ENCODE measurements at places on chromosomes 4 and X.

GRCh38 chrX:148049441-148049840 is 68.3 kb downstream of the FMR1NB start:
- DNase-seq: no peak

GRCh38 chr4:21954916-21955315 is 6.3 kb upstream of the KCNIP4 start:
- DNase-seq: no peak

GRCh38 chrX:134764202-134764785 is 106.0 kb upstream of the PLAC1 start:
- DNase-seq: no peak

- DNase-seq: no peak
Measured at GRCh38 chrX:50161127-50161526, 39.7 kb downstream of the AKAP4 start.

DNA sequence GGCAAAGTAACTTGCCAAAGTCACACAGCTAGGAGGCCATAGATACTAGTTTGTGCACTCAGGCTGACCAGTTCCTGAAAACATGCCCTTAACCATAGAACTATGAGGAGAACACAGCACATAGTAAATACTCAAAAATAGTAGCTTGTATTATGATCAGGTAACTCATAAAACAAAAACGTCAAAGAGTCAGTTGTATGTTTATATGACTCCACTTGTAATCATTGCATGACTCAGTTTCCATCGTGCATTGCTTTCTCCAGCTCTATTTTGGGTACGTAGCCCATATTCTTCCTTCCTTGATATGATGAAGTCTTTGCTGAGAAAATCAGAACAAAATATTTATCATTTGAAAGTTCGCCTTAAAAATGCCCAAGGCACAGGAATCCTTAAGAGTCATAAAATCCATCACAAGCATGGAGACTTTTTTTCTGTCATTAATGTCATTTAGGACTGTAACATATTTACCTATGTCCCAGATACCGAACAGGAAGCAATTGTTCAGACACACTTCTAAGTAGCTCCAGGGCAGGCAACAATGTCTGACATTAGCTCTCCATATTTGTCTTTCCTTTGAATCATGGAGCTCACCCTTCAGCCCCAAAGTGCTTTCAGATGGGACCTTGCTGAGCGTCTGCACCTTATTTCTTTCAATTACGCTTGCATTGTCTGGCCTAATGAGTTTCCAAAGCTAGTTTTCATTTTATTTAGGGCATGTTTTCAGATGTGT is 11.2 kb upstream of the MID1 start:
- no peak for DNase-seq

DNA sequence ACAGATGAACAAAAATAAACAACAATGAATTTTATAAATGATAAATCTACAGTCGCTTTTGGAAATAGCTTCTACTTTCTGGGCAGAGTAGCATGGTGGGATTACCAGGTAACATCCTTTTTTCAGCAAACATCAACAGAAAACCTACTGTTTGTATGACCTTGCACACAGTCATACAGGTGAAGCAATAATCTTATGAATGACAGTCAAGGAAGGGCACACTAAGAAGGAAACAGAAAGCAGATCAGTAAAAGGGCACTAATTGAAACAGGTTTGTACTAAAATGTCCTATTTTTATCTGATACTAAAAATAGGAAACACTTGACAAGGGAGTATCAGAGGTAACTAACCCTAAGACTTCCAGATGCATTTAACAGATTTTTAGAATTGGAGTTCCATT is 108.9 kb downstream of the DLG3 start:
- no peak for DNase-seq

DNA sequence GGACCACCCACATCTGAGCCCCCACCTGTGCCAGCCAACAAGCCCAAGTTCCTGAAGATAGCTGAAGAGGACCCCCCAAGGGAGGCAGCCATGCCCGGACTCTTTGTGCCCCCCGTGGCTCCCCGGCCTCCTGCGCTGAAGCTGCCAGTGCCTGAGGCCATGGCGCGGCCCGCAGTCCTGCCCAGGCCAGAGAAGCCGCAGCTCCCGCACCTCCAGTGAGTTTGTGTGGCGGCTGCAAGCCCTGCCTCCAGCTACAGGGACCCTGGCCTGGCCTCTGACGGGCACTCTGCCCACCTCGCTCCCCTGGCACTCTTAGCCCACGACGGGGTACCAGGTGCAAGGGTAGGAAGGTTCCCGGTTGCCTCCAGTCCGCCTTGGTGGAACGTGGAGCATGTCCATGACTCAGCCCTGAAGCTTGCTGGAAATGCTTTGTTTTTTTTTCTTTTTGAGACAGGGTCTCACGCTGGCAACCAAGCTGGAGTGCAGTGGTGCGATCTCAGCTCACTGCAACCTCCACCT is 13.7 kb upstream of the ADD1 start:
- DNase-seq: no peak

DNA sequence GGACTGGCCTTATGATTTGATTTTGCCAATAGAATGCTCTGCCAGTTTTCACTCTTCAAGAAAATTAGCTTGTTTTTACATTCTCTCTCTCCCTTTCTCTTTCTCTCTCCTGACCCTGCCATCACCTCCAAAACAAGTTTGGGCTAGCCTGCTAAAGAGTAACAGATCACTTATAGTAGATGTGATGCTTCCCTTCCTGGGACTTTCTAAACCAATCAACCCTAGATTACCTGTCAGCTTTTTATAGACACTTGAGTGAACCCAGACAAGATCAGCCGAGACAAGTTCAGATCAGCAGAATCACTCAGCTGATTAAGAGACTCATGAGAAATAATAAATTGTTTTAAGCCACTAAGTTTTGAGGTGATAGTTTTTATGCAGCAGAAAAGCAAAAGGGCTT is 521.2 kb downstream of the ANKRD50 start:
- no peak for DNase-seq

DNA sequence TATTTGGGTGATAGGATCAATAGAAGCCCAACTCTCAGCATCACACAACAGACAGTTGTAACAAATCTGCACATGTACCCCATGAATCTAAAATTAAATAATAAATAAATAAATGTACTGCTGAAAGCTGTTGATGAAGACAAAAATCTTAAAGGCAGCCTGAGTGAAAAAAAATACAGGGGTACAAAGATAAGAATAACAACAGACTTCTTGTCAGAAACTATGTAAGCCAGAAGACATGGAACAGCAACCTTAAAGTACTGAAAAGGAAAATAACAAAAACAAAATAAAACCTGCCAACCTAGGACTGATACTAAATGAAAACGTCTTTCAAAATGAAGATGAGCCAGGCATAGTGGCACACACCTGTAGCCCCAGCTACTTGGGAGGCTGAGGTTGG is 25.0 kb upstream of the PDLIM5 start:
- no peak for DNase-seq

DNA sequence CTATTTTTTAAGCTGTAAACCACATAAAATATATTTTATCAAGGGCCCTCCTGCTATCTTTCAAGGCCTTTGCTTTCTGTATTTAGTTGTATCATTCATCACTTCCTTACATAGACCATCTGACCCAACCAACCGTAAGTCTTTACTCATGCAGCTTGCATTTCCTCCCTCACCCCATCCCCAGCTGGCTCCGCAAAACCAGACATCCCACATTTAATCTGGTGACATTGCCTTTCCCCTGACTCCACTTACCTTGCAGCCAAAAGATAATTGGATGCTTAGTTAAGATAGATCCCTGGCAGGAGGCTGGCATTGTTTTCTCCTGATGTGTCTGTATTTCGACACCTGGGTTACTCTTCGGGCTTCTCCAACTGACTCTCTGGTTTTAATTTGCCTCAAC is 183.7 kb upstream of the LDB2 start:
- DNase-seq: no peak

GRCh38 chr4:166198516-166199310 is 325.7 kb downstream of the TLL1 start:
- no peak for DNase-seq

GRCh38 chrX:131907488-131908314 is 115.4 kb upstream of the STK26 start:
- DNase-seq: no peak

GRCh38 chr4:121771869-121772268 is 6.9 kb upstream of the SMIM43 start:
- DNase-seq: no peak

DNA sequence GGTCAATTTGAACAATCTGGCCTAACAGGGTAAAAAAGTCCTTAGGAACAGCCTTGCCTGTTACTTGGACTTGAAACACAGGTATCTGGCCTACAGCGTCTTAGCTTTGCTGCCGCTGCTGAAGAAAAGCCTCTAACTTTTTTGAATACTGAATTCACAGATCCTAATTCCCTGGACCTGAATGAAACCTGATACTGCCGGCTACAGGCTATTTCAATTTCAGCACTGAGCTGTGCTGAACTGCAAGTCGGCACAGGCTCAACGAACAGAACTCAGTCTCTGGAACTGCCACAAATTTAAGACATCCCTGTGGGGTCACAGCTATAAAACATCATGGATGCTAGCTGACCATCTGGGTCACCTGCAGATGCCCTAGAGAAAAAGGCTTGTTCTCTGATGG is 7.2 kb downstream of the NR0B1 start:
- DNase-seq: no peak

GRCh38 chr4:3376266-3376665 is 65.5 kb upstream of the HGFAC start:
- DNase-seq: no peak

- DNase-seq: no peak
Measured at GRCh38 chr4:162457071-162457865, 293.5 kb upstream of the FSTL5 start.

DNA sequence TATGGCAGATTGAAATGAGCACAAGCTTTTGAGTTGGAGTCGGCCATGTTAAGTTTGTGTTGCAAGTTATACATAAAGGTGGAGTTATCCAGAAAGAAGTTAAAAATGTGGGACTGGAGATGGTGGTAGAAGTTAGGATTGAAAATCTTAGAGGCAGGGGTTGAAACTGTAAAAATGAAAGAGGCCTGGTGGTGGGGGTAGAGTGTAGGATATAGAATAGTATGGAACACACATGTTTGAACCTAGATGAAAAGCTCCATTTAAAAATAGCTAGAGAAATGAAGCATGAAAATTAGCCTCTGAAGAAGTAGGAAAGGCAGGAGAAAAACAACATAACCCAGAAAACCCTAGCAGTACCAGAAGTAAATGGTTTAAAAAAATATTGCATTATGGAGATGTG is 131.8 kb upstream of the ENPEP start:
- no peak for DNase-seq

DNA sequence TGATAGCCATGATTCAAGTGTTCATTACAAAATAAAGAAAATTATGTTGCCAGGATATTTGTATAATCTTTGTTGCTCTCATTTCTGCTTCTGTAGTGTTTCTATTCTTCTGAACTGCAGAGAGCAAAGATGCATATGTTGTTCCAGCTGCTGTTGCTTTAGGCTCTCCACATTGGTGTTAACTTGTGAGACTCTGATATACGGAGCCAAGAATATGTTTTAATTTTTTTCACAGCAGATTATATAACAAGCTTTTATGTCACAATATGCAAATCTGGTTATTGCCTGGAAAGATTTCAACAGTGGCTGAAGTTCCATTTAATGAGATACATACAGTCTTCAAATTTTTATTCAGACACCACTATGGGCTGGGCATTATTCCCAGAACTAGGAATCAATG is 655.0 kb downstream of the GRXCR1 start:
- no peak for DNase-seq

DNA sequence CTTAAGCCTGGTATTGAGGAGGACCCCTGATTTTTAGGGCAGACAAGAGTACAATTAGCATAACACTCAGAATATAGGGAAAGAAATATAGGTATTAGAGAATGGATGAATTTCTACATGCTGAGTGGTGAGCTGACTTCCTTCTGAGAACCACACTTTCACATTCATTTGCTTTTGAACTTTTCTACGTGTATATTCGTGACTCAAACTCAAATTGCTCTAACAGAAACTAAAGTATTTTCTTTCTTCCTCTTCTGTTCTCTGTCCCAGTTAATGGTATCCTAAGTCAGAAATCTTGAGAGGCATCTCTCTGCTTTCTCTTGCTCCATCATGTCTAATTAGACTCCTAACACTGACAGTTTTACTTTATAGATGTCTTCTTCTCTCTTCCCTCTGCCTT is 103.2 kb upstream of the CITED1 start:
- DNase-seq: no peak

- DNase-seq: no peak
Measured at GRCh38 chr4:101102114-101102742, 245.1 kb downstream of the PPP3CA start.

GRCh38 chr4:85632981-85633380 is 158.0 kb downstream of the ARHGAP24 start:
- DNase-seq: no peak

DNA sequence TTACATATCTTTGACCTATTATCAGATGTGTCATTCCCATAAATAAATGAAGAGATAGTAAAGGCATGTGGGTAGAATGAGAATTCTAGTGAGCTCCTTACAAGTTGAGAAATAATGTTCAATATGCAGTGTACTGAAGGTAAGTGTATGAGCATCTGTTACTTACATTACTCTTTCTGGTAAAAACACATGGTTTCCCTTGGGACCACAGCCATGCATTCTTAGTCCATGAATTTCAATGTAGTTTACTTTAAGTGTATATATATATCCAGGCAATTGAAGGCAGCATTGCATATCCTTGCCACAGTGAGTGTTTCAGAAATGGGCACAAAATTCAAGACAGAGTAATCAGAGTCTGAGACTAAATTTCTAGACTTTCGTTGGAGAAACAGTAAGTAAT is 277.2 kb downstream of the CXXC4 start:
- DNase-seq: no peak

GRCh38 chr4:76088719-76089118 is 14.2 kb downstream of the ART3 start:
- no peak for DNase-seq

GRCh38 chr4:79182209-79182608 is 143.7 kb downstream of the NAA11 start:
- no peak for DNase-seq

GRCh38 chr4:148275266-148275665 is 166.9 kb downstream of the NR3C2 start:
- DNase-seq: no peak

- DNase-seq: no peak
Measured at GRCh38 chrX:9183481-9183880, 149.6 kb upstream of the FAM9B start.

GRCh38 chrX:114583646-114584374 is at the start of gene HTR2C:
TSS of gene HTR2C (plus strand) at chrX:114584086. CDS start at chrX:114726937, 142,851 bp downstream.
- DNase-seq: no peak

- no peak for DNase-seq
Measured at GRCh38 chrX:101973066-101973465, 41.2 kb upstream of the ZMAT1 start.

- no peak for DNase-seq
Measured at GRCh38 chr4:183469285-183469684, 24.8 kb downstream of the CDKN2AIP start.

DNA sequence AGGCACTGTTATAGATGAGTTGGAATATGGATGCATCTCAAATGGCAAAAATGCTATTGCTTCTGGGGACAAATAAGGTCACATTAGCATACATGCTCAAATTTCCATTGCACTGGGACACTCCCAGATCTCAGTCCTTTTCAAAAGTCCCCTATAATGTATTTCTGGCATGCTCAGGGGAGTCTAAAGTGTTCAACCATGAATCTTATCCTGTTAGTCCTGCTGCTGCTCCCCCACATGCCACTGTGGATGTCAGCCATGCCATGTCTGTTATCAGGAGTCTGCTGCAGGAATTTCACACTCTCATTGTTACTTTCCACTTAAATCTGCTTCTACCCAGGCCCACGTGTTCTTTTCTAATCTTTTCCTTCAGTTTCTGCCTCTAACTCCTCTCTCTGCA is 1000.6 kb downstream of the CCSER1 start:
- DNase-seq: no peak

All from stimulated activated CD4-positive, alpha-beta T cell treated with anti-CD3 and anti-CD28 coated beads, Interleukin-1b, Interleukin-23, amount 100 ng/mL, for 1 hour (primary cell).